GM23248 (cell line): ENCODE measurements at places on chromosomes 7 and 10. TPM values are rescaled to one million over a fixed set of nuclear protein-coding genes. Genes with fewer than 3 reads are reported as not detected.
A peak's percentile ranks its signal among the peaks of the same experiment; 100 is the strongest.

- H3K36me3 ChIP-seq, result no peaks in the 10 kb centered on the region
- DNase-seq, result no peak
- no peak overlapping the region for H3K4me3 ChIP-seq
- H3K27ac ChIP-seq, result no peak overlapping the region
- H3K4me1 ChIP-seq, result no peaks in the 10 kb centered on the region
Measured at GRCh38 chr10:66180021-66180420, 745.8 kb upstream of the LRRTM3 start.

Gene PCGF5
- 33.9 and 39.8 TPM in 2 replicates for total RNA-seq

Gene DNAH11
- total RNA-seq, result 0.51 and 3.1 TPM in 2 replicates

Gene DYNC1I1
- 0.38 and 1.4 TPM in 2 replicates for total RNA-seq

Gene PON1
- not detected in 2 replicates for total RNA-seq

- no peaks in the 10 kb centered on the region for H3K4me1 ChIP-seq
- no peaks in the 10 kb centered on the region for H3K36me3 ChIP-seq
- H3K27me3 ChIP-seq, result no peaks in the 10 kb centered on the region
- H3K4me3 ChIP-seq, result no peak overlapping the region
- DNase-seq, result no peak
Measured at GRCh38 chr7:81926-82756, 110.2 kb upstream of the FAM20C start.

- H3K27me3 ChIP-seq, result no peaks in the 10 kb centered on the region
- H3K4me3 ChIP-seq, result no peak overlapping the region
- H3K36me3 ChIP-seq, result no peaks in the 10 kb centered on the region
- no peak overlapping the region for H3K27ac ChIP-seq
Measured at GRCh38 chr7:121126801-121127534, 138.5 kb downstream of the CPED1 start.

DNA sequence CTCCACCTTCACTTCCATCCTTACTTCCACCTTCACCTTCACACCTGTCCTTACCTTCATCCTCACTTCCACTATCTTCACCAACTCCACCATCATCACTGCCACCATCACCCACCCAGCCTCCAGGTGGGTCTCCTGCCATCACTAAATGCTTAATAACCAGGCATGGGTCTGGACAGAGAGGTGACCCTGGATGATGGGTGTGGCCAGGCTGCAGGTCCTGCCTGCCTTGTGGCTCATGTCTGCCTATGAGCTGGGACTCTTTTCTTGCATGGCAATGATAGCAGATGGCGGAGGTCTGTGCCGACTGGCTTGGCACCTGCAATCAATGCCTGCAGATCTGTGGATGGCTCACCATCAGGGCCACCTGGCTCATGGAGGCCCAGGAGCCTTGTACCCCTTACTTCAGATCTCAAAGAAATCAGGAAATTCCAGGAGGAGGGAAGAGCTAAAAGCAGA lies 60.1 kb upstream of the ELN start:
- H3K4me3 ChIP-seq, result no peak overlapping the region
- no peaks in the 10 kb centered on the region for H3K36me3 ChIP-seq
- H3K4me1 ChIP-seq, result no peaks in the 10 kb centered on the region
- H3K27ac ChIP-seq, result no peak overlapping the region

GRCh38 chr7:88789480-88790064 lies 6.0 kb downstream of the TEX47 start:
- peak; percentile 42 for DNase-seq
- no peaks in the 10 kb centered on the region for H3K4me1 ChIP-seq
- H3K36me3 ChIP-seq, result no peaks in the 10 kb centered on the region
- H3K27me3 ChIP-seq, result no peaks in the 10 kb centered on the region

GRCh38 chr10:46240684-46241565 lies 45.9 kb upstream of the ANTXRL start:
- peaks cover 11% of the 10 kb centered on the region for H3K4me1 ChIP-seq
- no peaks in the 10 kb centered on the region for H3K27me3 ChIP-seq
- no peak for DNase-seq

DNA sequence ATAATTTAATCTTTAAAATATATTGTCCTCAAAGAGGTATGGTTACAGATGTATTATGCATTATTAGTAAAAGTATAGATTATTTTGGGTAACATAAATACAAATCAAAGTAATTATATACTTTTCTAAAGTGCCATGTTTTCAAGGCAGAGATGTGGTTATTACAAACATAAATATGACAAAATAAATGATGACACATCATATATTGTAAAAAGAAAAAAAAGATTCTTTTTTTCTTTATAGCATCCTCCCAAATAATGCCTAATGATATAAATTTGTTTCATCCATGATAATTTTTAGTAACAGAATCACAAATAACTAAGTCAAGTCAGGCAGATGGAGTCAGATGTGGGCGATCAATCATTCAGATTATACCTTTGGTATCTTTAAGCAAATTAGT lies 29.3 kb downstream of the SEMA3C start:
- H3K4me3 ChIP-seq, result no peak overlapping the region
- H3K4me1 ChIP-seq, result peaks cover 50% of the 10 kb centered on the region
- H3K27me3 ChIP-seq, result no peaks in the 10 kb centered on the region
- H3K27ac ChIP-seq, result no peak overlapping the region
- no peak for DNase-seq

DNA sequence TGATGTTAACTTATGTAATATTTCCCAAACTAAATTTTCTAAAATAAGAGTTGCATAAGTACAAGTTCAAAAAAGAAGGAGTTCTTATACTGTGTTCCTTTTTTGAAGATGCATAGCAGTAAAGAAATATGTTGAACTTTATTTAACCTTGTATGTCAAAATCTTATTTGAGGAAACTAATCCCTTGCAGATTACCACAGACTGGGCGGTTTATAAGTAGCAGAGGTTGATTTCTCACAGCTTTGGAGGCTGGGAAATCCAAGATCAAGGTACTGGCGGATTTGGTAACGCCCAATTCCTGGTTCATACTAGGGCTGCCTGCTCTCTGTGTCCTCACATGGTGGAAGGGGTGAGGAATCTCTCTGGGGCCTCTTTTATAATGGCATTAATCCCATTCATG lies 68.5 kb downstream of the GNAT3 start:
- H3K36me3 ChIP-seq, result no peaks in the 10 kb centered on the region
- peaks cover 21% of the 10 kb centered on the region for H3K4me1 ChIP-seq
- no peaks in the 10 kb centered on the region for H3K27me3 ChIP-seq
- DNase-seq, result no peak
- no peak overlapping the region for H3K4me3 ChIP-seq
